Globus pallidus (tissue), 1 donor: ENCODE measurements at places on chromosomes 6 and 20.

- no peak for DNase-seq
Observed at GRCh38 chr6:3293271-3294155, 34.8 kb downstream of the PSMG4 start.

- no peak for DNase-seq
Observed at GRCh38 chr20:61668771-61669503, 396.7 kb downstream of the TAF4 start.

DNA sequence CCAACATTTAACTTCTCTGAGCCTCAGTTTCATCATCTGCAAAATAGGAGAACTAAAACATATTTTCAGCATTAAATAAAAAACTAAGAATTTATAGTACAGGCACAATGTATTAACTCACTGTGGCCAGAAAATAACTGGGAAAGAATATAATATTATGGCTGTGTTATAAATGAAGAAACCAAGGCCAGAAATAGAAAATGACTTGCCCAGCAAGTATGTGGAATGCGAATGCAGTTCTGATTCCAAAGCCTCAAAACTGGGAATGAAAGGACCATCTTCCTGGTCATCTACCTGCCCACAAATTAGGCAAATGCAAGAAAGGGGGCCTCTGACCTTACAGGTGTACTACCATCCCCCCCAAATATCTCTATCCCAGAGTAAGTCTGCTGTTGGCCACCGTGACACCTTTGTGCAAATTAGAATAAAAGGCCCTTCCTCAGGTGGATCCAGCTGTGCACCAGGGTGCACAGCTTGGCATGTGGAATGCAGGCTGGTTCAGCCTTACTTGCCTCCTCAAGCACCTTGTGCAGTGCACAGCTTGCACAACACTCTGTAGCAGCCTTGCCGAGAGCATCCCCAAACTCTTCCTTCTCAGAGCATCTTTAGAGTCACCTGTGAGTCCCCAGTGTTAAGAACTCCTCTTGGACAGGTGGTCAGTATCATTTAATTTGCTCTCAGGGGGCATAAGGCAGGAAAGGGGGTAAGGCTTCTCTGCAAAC, 4.4 kb downstream of the SLC13A3 start:
- DNase-seq: no peak

GRCh38 chr6:39361657-39362486, 39.4 kb upstream of the KCNK16 start:
- peak; percentile 74 for DNase-seq

DNA sequence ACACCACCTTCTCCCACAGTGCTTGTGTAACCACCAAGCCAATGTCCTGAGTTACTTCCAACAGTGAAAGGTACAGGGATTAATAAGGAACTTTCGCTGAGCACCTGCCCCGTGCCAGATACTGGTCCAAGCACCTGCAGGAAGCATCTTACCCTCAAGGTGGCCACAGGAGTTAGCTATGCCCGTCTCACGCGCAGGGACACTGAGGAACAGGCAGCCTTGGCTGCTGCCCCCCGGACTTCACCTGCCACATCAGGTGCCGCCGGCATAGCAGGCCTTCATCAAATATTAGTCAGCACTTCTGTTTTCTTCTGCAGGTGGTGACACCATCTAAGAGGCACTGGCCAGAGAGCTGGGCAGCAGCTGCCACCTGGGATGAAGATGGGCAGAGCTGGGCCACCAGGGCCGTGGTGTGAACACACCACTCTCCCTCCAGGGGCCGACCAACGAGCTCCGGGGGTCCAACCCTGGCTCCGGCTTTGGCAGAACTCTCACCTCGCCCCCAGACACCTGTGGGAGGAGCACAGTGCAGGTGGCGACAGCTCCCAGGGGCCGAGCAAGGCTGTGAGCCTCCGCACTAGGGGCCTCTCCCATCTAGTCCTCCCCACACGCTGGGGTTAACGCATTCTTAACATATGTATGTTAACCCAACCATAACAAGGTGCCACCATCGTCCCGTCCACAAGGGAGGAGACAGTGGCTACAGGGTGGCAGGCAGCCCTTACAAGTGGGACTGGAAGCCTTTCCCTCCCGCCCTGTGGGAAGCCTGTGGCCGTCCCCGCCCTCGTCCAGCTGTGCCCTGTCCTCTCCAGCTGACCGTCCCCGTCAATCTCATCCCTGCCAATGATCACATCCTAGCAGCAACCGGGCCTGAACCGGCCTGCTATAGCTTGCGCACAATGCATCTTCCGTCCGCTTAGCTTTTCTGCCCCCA, 2.9 kb upstream of the PPDPF start:
- no peak for DNase-seq
